ENCODE measurements at places on chromosomes 11 and 22.

GRCh38 chr11:109512680-109513079 lies 90.7 kb downstream of the C11orf87 start:
- DNase-seq = no peak

DNA sequence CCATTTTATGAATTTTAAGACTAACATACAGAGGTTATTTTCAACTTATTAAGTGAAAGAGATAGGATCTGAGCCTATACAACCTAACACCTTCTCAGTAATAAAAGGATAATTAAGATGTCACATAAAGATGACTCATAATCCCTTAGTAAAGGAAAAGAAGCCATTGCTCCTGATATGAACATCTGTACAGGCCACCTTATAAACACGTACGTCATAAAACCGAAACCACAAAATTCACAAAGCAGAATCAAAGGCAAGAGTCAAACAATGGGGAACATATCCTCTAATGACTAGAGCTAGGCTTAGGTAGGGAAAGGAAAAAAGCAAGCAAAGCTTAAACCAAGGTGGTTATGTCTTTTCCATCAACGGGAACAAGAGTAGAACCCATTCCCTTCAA lies 103.5 kb downstream of the KCNA4 start:
- DNase-seq = no peak

DNA sequence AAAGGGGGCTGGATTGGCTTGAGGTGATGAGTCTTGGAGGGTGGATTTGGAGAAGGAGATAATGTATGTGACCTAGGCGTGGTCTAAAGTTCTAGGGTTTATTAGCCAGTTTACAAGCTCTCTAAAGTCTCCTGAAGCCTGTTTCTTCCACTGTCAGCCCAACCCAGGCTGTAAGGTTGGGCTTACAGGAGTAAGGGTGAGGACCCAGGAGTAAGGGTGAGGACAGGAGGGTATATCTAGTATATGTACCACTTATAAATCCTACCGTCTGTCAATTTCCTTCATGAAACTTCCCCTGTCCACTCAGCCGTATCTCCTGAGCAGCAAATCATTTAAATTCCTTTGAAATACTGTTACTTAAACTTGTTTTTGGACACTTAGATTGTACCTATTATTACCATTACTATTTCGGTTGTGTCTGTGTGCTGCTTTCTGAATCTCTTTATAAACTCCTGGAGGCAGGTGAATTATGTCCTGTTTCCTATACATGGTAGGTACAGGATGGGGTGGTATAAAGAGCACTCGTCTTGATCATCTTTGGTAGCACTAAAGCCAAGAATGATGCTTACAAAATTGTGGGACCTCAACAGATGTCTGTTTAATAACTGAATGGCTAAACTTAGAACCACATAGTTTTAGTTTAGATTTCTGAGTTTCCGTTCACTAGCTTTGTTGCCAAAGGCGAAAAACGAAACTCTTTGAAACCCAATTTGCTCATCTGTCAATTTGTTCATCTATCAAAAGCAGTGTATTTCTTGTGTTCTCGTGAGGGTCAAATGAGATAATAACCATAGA lies 192.0 kb downstream of the GRIK4 start:
- DNase-seq = no peak

GRCh38 chr11:101863361-101863760 lies 51.4 kb upstream of the CEP126 start:
- no peak for DNase-seq

DNA sequence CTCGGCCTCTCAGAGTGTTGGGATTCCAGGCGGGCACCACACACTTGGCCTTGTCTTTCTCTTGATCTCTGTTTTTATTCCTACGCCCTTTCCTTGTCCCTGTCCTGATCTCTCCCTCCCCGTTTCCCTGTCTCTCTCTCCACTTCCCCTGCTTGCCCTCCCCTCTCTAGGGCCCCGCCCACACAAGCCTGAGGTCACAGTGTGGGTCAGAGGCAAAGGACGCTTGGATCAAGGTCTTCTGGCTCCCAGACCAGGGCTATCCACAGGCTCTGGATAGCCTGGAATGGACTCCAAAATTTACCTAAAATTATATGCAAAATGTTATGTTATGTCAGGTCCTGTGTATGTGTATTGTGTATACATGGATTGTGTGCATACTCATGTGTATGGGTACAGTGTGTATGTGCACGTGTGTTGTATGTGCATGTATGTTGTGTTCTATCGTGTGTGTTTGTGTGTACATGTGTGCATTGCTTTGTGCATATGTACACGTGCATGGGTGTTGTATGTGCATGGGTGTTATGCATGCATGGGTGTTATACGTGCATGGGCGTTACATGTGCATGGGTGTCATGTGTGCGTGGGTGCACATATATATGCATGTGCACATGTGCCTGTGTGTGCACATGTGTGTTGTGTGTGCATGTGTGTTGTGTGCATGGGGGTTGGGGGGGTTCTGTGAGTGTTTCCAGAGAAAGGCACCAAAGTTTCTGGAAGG lies 38.3 kb downstream of the TP53I11 start:
- no peak for DNase-seq

DNA sequence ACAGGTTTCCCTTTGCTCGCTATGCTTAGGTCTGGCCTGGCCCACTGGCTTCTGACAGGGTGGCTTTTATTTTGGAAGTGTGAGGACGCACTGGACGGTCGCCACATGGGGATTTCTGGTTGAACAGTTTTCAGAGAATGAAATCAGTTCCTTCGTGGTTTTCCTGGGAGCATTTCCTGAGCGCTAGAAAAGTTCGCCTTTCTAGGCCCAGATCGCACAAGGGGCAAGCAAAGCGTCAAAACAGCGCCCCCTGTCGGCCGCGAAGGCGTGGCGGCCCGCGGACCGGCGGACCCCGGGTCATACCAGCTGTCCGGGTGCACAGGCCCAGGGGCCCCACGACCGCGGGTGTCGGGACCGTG lies 12.7 kb upstream of the CYP2R1 start:
- DNase-seq = peak; percentile 75

DNA sequence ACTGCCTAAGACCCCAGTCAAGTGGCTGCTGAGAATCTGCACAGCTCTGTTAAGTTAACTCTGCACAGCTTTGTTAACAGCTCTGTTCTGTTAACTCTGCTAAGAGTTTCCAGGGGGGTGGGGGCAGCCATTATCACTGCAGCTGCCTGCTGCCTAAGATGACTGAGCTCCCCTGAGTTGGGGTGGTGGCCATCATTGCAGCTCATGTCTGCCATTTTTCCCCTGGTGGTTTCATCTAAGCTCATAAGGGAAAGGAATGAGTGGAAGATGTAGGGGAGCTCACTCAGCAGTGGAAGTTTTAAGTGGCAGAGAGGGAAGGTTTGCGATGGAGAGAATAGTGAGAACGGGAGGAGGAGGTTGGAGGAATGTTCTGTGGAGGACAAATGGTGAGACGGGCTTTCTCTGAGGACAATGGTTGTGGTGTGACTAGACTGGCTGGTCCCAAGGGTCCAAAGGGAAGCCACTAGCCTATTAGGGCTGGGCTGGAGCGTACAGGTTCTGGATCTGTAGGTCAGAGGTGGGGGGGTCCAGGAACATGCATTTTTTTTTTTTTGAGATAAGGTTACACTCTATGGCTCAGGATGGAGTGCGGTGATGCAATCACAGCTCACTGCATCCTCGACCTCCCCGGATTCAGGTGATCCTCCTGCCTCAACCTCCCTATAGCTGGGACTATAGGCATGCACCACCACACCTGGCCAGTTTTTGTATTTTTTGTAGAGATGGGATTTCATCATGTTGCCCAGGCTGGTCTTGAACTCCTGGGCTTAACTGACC lies 13.5 kb upstream of the PLET1 start:
- no peak for DNase-seq

DNA sequence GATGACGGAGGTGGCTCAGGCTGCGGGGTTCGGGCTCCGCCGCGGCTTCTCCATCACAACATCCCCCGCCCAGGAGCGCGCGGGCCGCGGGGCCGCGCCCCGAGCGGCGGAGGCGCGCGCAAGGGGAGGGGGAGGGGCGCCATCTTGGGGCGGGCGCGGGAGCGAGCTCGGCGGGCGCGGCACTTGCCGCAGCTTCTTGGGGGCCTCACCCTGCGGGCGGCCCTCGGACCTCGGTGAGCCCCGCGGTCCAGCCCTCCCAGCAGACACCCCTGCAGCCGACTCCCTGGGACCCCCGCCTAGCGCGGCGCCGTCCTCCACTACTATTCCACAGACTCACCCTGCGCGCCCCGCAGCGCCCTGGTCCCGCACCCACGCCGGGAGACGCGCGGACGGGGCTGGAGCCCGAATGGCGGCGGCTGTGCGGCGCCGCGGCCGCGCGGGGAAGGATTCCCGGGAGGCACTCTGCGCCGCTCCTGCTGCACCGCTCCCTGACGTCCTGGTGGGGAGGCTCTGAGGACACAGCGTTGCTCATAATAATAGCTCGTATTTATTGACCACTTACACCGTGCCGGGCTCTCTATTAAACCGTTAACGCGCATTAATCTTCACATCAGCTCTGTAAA lies at the start of gene APBB1:
APBB1 (minus strand) TSS at position 86 of the 623 bp plus-strand sequence. CDS start 7,747 bp downstream, outside the sequence.
- peak; percentile 88 for DNase-seq

DNA sequence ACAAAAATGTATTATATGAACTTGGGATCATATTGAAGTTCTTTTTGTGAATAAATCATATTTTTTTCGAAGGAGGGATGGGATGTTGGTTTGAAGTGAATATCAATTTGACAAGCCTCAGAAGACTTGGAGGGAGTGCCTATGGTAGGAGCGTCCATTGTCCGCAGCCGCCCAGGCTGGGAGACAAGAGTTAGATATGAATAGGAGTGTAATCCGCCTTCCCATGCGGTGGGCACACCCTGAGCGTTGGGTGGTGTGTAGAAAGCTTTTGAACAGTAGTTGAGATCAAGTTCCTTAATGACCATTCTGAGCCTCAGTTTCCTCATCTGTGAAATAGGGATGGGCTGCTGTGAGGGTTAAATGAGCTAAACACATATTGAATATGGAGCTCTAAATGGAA lies 7.0 kb downstream of the CD82 start:
- no peak for DNase-seq

GRCh38 chr11:46243796-46244109 lies 33.7 kb upstream of the CREB3L1 start:
- DNase-seq = no peak

- DNase-seq = no peak
Observed at GRCh38 chr11:2395856-2396255, 4.7 kb upstream of the TSSC4 start.

DNA sequence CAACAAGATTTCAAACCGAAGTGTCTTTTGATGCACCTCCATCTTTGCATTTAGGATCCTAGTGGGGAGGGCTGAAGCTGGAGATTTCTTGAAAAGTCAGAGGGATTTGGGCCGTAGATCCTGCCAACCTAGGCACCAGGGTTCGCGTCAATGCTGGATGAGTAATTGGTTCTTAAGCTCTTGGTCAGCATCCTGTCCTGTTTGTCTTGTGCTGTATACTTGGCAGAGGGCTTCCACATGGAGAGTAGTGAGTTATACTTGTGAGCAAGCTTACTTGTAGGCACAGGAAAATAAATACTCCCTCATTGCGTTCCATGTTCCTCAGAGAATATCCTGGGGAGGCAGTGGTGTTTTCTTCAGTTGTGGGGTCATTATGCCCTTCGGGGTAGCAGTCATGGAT lies 12.6 kb downstream of the INSC start:
- no peak for DNase-seq

All from CD8-positive, alpha-beta T cell (primary cell).